Retinal pigment epithelial cell (primary cell): ENCODE measurements at places on chromosomes 7 and 10.

GRCh38 chr7:84941291-84941690, 245.6 kb downstream of the SEMA3D start:
- no peak for DNase-seq

- no peak for DNase-seq
Measured at GRCh38 chr7:63899691-63900393, 98.8 kb upstream of the ZNF722 start.

DNA sequence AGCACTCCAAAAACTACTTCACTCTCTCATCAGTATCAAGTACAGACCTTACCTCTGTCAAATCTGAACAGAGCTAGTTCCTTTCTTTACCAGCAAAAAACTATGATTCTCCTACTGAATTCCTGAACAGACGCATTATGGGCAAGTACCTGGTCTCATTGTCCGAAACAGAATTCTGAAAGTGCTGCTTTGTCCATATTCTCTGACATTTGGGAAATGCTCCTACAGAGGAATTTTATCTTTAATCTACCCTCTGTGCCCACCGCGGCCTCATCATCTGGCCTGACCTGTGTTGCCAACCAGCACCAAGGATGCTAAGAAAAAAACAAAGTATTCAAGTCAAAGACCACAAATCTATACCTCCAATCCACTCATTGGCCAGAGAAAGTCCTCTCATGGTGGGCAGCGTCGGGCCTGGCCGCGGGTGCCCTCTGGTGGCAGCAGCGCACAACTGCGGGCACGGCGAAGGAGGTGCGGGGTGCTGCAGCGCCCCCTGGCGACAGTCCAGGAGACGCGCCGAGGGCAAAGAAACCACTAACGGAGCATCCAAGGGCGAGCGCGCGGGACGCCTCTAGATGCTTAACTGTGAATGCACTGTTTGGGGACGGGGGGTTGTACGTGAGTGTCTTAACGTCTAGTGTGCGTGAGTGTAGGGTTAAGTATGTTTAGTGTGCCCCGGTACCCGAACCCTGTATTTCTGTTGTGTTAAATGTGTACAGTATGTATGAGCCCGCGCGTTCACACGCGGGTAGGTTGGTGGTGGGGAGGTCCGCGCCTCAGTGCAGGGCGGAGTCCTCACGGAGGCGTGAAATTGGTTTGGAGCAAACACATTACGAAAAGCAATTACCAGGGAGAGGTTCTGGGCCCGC, 5.0 kb upstream of the GBX1 start:
- DNase-seq: no peak

- DNase-seq: no peak
Measured at GRCh38 chr7:44617225-44617890, 10.9 kb downstream of the OGDH start.

- DNase-seq: no peak
Measured at GRCh38 chr10:76405922-76406321, 974.5 kb downstream of the LRMDA start.
